ENCODE measurements at places on chromosomes 13 and 19.
A peak's percentile ranks its signal among the peaks of the same experiment; 100 is the strongest.

- no peak for DNase-seq
Measured at GRCh38 chr19:35990771-35991730, 3.9 kb upstream of the SDHAF1 start.

- DNase-seq, result peak; percentile 3
Measured at GRCh38 chr19:29966588-29967249, 24.7 kb downstream of the URI1 start.

DNA sequence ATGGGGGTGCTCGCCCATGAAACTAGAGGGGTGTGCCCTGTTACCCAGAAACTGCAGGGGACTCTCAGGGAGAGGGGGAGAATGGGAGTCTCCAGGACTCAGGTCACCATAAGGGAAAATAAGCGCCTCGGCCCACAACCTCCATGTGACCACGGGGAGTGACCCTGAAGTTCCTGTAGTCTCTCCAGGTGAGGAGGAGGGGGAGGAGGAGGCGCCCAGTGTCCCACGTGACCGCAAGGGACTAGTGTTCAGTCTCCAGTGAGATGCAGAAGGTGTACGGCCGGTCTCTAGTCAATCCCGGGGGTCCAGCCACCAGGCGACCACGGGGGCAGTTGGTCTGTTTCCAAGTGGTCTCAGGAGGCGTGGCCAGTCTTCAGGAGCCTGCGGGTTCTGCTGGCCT is 16.0 kb downstream of the TM6SF2 start:
- DNase-seq, result no peak

DNA sequence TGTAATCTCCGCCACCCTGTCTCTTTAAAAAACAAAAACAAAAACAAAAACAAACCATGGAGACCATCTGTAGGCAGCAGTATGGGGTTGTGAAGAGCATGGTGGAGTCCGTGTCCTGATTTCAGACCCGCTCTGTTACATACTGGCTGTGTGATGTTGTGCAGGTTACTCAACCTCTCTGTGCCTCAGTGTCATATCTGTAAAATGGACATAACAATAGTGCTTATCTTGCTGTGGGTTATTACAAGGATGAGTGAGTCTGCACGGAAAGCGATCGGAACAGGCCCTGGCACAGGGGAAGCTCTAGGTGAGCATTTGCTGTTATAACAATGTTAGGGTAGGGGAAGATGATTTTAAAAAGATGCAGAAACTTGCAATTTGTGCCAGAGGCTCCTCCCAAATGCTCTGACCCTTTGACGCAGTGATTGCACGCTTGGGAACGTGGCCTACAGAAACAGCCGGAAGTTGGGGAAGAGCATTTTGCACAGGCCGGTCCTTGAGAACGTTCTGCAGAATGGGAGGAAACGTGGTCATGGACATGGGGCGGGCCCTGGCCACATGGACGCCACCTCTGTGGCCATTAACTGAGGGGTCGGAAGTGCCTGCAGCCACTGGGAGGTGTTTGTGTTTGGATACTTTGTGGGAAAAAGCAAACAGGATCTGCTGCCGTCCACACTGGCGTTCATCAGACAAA is 15.7 kb upstream of the SELENOW start:
- no peak for DNase-seq

DNA sequence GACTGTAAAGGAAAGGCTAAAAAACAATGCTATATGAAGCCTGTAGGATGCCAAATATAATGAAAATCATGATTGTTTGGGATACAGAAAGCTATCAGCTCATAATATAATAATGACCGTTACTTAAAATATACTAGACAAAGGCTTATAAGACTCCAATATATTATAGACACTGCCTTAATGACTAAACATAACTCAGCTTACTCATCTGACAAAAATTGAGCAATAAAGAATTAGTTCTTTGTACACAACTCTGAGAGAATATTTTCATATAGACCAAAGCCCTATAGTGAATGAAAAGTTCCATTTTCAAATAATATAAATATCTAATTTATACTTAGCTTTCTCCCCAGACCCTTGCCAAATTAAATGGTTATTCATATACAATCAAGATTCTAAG is 283.3 kb downstream of the DIAPH3 start:
- no peak for DNase-seq

- DNase-seq, result no peak
Measured at GRCh38 chr19:7512400-7512851, 3.5 kb upstream of the ZNF358 start.

- DNase-seq, result peak; percentile 51
Measured at GRCh38 chr13:73849292-73849691, 284.9 kb downstream of the KLF12 start.

DNA sequence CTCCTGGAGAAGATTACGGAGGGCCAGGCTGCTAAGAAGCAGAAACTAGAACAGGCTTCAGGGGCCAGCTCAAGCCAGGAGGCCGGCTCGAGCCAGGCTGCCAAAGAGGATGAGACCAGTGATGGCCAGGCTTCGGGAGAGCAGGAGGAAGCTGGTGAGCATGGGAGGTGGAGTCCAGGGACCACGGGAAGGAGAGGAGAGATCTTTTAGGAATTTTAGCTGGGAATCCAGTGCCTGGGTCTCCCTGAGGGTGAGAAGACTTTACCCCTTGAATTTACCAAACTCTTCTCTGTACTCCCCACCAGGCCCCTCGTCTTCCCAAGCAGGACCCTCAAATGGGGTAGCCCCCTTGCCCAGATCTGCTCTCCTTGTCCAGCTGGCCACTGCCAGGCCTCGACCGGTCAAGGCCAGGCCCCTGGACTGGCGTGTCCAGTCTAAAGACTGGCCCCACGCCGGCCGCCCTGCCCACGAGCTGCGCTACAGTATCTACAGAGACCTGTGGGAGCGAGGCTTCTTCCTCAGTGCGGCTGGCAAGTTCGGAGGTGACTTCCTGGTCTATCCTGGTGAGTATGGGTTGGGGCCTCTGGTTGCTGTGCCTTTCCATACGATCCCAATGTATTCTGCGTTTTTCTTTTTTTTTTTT is 824 bp downstream of the TSEN34 start:
- DNase-seq, result no peak

- no peak for DNase-seq
Measured at GRCh38 chr13:100753376-100753775, 78.8 kb upstream of the TMTC4 start.

GRCh38 chr13:67004511-67004910 is 225.6 kb downstream of the PCDH9 start:
- no peak for DNase-seq

DNA sequence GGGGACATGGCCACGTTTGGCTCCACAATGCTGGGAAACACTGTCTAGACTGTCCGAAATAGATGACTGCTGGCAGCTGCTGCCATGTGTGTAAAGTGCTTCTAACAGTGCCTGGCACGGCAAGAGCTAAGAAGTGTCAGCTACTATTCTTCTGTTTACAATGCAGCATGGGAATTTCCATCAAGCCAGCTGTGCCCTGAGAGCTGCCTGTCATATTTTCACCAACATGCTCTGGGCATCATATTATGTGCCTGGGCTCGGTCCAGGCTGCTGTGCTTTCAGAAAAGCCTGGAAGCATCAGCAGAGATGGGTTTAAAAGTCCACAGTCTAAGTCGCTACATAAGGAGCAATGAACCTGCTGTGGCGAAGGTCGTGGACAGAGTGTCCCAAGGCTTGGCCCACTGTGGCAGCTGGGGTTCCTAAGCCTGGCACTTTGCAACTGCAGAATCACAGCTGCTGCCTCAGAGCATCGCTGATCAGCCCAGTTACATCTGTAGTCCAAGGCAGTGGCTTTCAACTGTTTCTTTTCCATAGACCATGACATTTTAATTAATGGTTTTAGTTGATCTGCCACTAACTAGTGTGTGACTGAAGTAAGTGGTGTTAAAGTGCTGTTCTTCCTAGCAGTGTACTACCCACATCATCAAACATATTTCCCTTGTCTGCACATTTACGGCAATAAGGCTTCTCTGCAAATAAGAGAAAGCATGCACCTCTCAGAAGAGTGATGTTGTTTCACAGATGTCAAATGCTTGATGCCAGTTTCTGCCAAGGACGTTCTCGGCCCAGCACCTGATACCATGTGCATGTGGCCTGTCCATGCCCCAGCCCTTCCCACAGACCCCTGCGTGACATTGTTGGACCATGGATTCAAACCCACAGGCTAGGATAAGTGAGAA is 95.7 kb upstream of the C1QTNF9B start:
- DNase-seq, result no peak

- peak; percentile 23 for DNase-seq
Measured at GRCh38 chr13:42478531-42479156, 95.3 kb upstream of the TNFSF11 start.

- no peak for DNase-seq
Measured at GRCh38 chr13:79043208-79043607, 362.8 kb downstream of the RBM26 start.

GRCh38 chr13:46679369-46680120 is 117.4 kb downstream of the ESD start:
- peak; percentile 58 for DNase-seq

GRCh38 chr19:18897094-18898029 is 1.4 kb upstream of the CERS1 start:
- DNase-seq, result no peak

DNA sequence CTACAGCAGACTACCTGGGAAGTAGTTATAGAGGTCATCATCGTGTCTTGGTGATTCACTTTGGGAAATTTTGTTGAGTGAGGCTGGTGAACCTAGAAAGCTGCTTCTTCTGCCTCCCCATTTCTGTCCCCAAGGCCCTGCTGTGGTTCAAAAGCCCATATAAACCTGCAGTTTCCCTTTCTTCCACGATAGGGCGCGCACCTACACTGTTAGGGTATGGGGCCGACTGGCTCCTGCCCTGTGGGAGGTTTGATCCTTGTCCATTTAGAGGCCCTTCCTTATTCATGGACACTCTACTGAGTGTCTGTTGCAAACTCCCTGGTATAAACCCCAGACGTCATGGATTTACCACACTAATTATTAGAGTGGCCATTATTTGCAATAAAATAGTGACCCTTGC is 191.8 kb downstream of the GGACT start:
- no peak for DNase-seq

DNA sequence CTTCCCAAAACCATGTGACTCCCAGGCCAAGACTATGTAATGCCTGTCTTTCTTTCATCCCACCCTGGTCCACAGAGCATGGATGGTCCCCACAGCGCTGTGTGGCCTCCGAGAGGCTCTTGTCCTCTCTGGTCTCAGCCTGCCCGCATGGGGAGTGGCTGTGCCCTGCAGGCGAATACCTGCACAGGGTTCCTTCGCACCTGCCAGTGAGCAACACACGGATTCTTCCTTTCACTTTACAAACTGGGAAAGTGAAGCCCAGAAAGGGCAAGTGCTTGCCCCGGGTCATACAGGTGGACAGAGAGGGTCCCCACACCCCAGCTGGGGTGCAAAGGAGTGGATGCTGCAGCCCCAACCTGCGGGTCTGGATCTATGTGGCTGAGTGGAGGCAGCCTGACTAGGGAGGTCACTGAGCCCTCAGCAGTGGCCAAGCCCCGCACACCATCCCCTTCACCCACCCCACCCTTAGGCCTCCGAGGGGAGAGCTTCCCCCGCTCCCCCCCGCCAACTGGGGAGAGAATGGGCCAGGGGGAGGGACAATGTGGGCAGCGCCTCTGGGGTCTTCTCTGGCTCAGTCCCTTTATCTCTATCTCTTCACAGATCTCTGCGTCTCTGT is 747 bp upstream of the MARK4 start:
- no peak for DNase-seq

- no peak for DNase-seq
Measured at GRCh38 chr13:73141292-73141771, 82.5 kb downstream of the KLF5 start.

GRCh38 chr13:103605546-103606326 is 539.5 kb upstream of the SLC10A2 start:
- no peak for DNase-seq

GRCh38 chr19:49645592-49645991 is 3.6 kb downstream of the SCAF1 start:
- no peak for DNase-seq

- no peak for DNase-seq
Measured at GRCh38 chr13:26941345-26942174, 181.0 kb upstream of the GPR12 start.

DNA sequence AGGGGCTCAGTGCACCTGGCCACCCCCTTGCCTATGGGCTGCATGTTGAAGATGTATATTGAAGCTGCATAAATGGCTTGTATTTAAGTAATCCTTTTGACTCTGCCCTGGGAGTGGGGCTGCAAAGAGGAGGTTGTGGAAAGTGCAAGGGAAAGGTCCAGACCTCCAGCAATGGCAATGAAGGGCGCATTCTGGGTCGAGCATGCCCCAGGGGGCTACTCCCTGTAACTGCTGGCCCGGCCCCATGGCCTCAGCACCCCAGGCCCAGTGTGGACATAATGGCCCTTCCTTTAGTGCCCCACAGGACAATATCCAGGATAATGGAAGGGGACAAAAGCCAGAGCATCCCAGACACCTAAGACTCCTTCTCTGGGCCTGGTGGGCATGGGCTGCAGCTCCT is 43.1 kb upstream of the CHST8 start:
- no peak for DNase-seq

- DNase-seq, result no peak
Measured at GRCh38 chr19:53896682-53897081, 12.4 kb upstream of the CACNG7 start.

GRCh38 chr13:24863748-24864540 is 100.0 kb downstream of the RNF17 start:
- DNase-seq, result no peak

GRCh38 chr19:29843180-29844051 is 31.6 kb downstream of the CCNE1 start:
- DNase-seq, result no peak

DNA sequence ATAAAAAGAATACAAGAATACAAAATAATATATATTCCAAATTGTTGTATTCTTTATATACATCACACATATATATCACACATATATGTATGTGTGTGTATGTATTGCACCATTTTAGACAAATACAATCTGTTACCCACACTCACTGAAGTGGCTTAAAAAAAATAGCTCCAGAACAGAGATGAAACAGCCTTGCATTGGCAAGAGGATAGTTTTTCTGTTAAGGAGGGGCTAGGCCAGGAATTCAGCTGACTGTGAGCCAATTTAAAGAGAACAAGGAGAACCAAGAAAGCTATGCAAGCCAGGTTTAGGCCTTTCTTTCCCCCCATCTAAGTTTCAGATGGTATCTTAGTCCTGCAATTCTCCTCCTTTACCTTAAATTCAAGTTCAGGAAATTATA is 257.5 kb downstream of the MZT1 start:
- DNase-seq, result no peak

DNA sequence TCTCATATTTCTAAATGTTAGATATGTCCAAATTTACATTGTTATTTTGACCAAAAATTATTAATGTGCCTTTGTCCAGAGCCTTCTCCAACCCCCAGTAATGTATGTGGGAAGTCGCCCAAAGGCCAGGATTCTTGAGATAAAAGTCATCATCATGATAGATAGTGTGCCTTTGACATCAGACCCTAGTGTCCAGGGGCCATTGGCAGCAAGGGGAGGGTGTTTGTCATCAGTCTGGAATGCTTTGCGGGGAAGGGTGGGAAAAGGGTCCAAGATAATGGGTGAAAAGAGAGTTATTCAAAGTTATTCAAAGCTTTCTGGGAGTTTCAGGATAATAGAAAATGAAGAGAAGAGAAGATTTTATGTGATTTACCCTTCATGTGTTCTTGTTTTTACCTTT is 909.5 kb upstream of the GPC6 start:
- no peak for DNase-seq

- no peak for DNase-seq
Measured at GRCh38 chr13:111911754-111912452, 155.0 kb upstream of the SOX1 start.

- DNase-seq, result no peak
Measured at GRCh38 chr13:73074014-73074413, 15.2 kb downstream of the KLF5 start.
